ENCODE measurements at places on chromosomes 12 and 14.

DNA sequence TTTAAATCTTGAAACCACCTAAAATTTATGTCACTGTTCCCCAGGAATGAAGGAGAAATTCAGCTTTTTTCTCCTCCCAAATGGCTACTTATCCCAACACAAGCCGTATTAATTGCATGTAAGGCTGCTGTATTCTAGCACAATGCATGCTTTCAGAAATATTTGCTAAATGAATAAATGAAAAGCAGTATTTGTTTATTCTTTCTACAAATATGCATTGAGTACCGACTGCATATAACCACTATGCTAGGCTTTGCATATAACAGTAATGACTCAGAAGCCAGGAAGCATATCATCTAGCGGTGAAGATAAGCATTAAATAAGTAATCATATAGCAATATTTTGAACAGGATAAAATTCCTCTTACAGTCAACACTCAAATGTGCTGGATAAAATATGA lies 5.7 kb upstream of the LRR1 start:
- no peak for DNase-seq

DNA sequence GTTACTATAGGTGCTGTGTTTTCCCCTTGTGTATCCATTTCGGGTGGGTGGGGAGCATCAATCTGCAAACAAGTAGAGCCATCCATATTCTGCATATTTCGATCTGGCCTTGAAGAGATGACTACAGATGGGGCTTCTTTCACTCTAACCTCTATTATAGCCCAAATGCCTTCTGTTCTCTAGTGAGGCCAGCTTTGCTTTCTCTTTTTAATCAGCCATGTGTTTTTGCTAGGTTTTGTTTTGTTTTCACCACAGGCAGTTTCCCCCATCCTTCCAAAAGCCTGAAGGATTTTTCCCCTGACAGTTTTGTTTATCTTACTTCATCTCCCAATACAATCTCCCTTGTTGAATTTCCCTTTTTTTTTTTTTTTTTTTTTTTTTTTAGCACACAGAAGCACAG lies 224.1 kb downstream of the BTG1 start:
- DNase-seq = no peak

GRCh38 chr12:47901063-47901717 lies 3.6 kb downstream of the VDR start:
- no peak for DNase-seq

DNA sequence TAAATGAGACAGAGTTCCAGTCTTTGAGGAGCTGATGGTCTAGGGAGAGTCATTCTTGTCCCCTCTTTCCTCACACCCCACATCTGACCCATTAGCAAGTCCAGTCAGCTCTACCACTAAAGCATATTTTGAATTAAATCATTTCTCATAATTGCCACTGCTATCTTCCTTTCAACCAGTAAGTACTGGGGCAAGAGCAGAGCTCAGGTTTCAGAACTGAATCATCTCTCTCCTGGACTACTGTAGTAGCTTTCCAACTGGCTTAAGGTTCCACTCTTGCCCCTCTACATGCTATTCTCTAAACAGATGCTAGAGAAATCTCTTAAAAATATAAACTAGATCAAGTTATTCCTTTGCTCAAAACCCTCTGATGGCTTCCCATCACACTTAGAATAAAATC lies 218.3 kb downstream of the TTC6 start:
- no peak for DNase-seq

DNA sequence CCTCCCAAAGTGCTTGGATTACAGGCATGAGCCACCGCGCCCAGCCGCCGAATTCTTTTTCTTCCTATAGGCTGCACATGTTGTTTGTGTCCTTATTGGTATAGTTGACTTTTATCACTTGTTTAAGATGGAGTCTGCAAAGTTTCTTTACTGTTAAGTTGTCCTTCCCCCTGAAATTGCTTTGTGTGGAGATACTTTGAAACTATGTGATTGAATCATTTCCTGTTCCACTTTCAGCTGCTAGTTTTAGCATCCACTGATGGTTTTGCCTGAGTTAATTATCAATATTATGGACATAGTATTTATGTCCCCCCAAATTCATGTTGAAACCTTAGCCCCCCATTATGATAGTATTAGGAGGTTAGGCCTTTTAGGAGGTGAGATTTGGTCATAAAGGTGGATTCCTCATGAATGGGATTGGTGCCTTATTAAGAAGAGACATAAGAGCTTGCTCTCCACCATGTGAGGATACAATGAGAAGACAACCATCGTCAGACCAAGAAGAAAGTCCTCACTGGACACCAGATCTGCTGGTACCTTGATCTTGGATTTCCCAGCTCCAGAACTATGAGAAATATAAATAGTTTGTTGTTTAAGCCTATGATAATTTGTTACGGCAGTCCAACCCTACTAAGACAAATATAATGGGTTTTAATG lies 34.9 kb downstream of the PPHLN1 start:
- DNase-seq = no peak

DNA sequence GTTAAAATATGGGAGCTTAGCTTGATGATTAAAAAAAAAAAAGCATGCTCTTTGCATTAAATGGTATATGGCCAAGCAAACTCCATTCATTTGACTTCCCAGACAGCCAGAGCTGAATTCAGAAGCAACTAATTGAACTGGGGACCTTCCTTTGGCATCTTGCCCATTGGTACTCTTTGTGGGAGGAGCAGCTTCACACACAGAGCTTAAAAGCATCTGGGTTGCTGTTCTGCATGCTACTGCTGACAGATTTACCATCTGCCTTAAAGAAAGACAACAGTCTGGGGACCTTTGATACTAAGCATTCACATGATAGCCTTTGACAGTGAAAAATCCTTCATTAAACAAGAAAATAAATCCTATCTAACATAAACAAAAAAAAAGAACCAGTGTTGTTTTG lies 977.9 kb downstream of the TMTC2 start:
- no peak for DNase-seq

- no peak for DNase-seq
These were observed 178.1 kb upstream of the ARHGAP5 start for GRCh38 chr14:31898838-31899528.

- no peak for DNase-seq
These were observed 208.0 kb downstream of the ANO6 start for GRCh38 chr12:45423931-45424330.

GRCh38 chr12:38137716-38138115 lies 178.9 kb upstream of the ALG10B start:
- no peak for DNase-seq

GRCh38 chr12:1830981-1831963 lies 10.9 kb downstream of the LRTM2 start:
- DNase-seq = no peak

DNA sequence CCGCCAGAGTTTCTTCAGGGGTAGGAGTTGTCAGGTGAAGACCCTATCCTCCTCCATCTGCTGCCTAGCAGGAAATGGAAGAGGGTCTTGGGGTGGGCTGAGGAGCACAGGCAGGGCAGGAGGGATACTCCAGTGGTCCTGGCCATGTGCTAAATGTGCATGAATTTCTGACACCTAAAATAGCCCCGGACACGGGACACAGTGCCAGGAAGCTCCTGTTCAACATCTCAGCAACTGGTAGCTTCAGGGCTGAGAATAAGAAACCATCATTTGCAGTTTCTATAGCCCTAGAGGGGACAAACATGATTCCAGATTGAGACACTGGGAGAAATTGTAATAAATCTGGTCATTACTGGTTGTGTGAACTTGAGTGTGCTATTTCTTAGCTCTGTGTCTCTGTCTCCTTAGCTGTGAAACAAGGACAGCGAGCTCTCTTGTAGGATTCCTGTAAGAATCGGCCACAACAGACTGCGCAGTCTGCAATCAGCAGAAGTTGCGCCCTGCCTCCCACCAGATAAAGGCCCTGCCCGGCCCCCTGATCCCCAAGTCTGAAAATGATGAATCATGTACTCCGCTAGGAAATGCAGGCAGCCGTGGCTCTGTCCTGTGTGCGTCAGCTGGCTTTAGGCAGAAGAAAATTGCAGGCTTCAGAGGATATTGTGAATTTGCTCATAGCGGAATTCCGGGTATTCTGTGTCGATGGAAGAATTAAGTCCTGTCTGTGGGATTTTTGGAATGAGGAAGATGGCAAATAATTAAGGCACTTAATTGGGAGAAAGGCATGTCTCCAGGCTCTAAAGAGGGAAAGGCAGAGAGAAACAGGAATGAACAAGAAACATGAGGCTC lies 35.2 kb upstream of the MEG3 start:
- DNase-seq = no peak

All from activated T-cell treated with anti-CD3 and anti-CD28 coated beads for 24 hours (primary cell).